ENCODE measurements at places on chromosomes 1 and 21. TPM values are rescaled to one million over a fixed set of nuclear protein-coding genes. Genes with fewer than 3 reads are reported as not detected.

SYCP1 gene
- total RNA-seq: not detected

DNA sequence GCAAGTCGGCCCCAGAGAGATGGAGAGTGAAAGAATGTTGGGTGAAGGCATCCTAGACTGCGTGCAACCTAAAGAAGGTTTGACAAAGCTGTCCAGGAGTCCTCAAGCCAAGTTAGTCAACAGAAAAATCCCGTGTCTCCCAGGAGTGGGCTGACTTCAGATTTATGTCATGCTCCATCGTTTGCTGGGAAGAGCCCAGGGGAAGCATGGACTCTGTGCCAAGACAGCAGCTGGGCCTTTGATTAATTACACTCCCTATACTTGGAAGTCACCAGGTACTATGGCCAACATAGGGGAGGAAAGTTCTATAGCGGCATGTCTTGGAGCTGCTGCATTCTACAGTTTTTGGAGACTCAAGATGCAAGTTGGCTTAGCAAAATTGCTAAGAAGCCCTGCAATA is 247.4 kb downstream of the KAZN start:
- DNase-seq: no peak
- no peaks in the 10 kb centered on the region for H3K36me3 ChIP-seq
- no peak overlapping the region for H3K27ac ChIP-seq
- no peaks in the 10 kb centered on the region for H3K4me1 ChIP-seq

- peaks cover 12% of the 10 kb centered on the region for H3K36me3 ChIP-seq
- DNase-seq: no peak
- no peaks in the 10 kb centered on the region for H3K27me3 ChIP-seq
- peaks cover 13% of the 10 kb centered on the region for H3K4me1 ChIP-seq
- no peak overlapping the region for H3K27ac ChIP-seq
These were observed 28.6 kb downstream of the NRIP1 start for GRCh38 chr21:15036189-15036588.

RIMKLA gene
- total RNA-seq: not detected

INAVA gene
- 0.36 TPM for total RNA-seq

DNA sequence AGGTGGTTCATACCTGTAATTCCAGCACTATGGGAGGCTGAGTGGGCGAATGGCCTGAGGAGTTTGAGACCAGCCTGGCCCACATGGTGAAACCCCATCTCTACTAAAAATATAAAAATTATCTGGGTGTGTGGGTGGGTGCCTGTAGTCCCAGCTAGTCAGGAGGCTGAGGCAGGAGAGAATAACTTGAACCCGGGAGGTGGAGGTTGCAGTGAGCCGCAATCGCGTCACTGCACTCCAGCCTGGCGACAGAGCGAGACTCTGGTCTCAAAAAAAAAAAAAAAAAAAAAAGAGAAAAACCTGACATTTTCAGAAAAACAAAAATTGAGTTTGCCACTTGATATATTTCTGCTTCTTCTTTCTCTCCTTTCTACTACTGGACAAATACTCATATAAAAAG is 24.3 kb downstream of the CA6 start:
- H3K27me3 ChIP-seq: no peaks in the 10 kb centered on the region
- no peak overlapping the region for H3K4me3 ChIP-seq
- H3K36me3 ChIP-seq: no peaks in the 10 kb centered on the region

- DNase-seq: no peak
- no peaks in the 10 kb centered on the region for H3K27me3 ChIP-seq
- no peaks in the 10 kb centered on the region for H3K36me3 ChIP-seq
- H3K4me1 ChIP-seq: peaks cover 4% of the 10 kb centered on the region
- H3K4me3 ChIP-seq: no peak overlapping the region
These were observed 467.1 kb downstream of the LMO4 start for GRCh38 chr1:87795615-87796337.

PTGER3 gene
- total RNA-seq: not detected

CD52 gene
- not detected for total RNA-seq

TMEM82 gene
- total RNA-seq: not detected

GRCh38 chr21:33114276-33114675 is 44.3 kb downstream of the OLIG1 start:
- H3K36me3 ChIP-seq: no peaks in the 10 kb centered on the region
- H3K27me3 ChIP-seq: peaks cover 88% of the 10 kb centered on the region
- H3K4me1 ChIP-seq: no peaks in the 10 kb centered on the region
- DNase-seq: no peak
- H3K27ac ChIP-seq: no peak overlapping the region

NTMT2 gene
- total RNA-seq: not detected

Measured in osteoblast (primary cell).